ENCODE measurements at places on chromosomes 2 and 18.

- DNase-seq = no peak
Measured at GRCh38 chr2:59044736-59045135, 803.6 kb upstream of the FANCL start.

GRCh38 chr2:2836343-2837070, 505.4 kb upstream of the MYT1L start:
- DNase-seq = no peak

DNA sequence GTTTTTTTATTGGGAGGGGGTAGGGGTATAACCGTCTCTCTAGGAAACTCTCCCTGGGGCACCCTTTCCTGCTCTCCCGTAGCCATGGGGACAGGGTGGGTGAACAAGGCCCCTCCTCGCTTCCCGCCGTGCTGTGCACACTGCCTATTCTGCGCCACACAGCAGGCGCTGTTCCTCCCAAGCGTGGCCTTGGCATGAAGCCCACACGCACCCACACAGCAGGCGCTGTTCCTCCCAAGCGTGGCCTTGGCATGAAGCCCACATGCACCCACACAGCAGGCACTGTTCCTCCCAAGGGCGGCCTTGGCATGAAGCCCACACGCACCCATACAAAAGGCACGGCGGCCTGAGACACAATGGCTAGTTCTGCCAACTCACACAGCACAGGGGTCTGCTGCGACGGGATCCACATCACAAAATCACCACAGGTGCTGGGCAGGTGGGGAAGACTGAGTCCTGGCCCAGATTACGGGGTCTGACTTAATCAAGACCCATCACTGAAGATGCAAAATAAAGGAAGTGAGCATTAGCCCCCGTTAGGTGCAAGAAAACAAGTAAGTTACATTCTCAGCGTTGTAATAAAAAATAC, 46.6 kb upstream of the TPO start:
- no peak for DNase-seq

- no peak for DNase-seq
Measured at GRCh38 chr2:120953843-120954584, 218.3 kb downstream of the GLI2 start.

DNA sequence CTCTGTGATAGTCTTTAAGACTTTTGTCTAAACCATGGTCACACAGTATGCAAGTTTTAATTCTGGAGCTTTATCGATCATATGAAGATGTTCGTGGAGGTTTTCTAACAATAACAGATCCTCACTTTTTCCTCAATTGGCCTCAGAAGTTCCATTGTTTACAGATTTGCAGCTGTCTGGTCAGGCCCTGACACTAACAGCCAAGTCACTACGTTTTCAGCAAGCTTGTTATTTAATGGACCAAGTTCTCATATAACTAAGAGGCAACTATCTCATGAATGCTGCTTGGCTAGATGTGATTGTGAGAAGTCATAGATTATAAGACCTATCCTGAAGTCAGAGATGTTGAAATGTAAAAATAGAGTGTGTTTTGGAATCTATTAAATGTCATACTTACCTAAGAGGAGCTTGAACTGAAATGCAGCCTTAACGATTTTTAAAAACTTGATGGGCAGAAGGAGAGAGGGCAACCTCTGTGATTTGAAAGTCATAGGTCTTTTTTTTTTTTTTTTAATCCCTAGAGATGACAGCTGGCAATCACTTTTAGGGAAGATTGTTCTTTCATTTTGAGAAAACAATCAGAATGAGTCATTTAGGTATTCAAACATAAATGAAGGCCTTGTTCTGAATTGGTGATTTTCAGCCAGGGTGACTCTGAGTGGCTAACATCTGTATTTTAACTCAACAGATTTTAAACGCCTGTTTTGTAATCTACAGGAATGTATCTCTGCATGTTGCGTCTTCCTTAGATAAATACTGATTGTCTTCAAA, 48.4 kb upstream of the NEMP2 start:
- DNase-seq = no peak

- DNase-seq = no peak
Measured at GRCh38 chr2:215465256-215465655, 29.4 kb upstream of the FN1 start.

DNA sequence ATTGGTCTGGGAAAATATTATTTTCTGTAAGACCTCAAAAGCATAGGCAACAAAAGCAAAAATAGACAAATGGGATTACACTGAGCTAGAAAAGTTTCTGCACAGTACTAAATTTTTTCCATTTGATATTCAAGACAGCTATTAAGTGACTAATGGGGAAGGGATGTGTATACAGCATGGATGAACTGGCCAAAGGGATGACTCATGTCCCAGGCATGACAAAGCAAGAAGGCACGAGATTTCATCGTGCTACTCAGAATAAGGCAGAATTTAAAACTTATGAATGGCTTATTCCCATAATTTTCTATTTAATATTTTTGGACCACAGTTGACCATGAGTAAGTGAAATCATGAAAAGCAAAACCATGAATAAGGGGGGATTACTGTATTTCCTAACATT, 1250.1 kb upstream of the GYPC start:
- peak; percentile 25 for DNase-seq

DNA sequence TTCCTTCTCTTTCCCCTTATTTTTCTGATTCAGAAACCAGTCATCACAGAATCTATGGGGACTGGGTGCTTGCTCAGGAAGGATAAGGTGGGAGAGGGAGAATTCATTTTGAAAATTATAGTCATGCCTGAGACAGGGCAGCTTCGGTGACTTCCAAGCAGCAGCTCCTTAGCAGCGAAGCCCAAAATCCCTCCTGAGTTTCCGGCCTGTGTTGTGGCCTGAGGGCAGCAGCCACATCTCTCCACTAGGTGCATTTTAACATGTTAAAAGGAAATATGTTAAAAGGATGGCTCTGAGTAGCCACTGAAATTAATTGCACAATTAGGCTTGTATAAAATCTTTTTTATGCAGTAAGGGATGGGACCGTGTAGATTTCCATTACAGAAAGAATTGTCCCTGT, 207.0 kb upstream of the RAB12 start:
- DNase-seq = no peak

GRCh38 chr2:149972066-149972465, 384.5 kb upstream of the MMADHC start:
- no peak for DNase-seq

DNA sequence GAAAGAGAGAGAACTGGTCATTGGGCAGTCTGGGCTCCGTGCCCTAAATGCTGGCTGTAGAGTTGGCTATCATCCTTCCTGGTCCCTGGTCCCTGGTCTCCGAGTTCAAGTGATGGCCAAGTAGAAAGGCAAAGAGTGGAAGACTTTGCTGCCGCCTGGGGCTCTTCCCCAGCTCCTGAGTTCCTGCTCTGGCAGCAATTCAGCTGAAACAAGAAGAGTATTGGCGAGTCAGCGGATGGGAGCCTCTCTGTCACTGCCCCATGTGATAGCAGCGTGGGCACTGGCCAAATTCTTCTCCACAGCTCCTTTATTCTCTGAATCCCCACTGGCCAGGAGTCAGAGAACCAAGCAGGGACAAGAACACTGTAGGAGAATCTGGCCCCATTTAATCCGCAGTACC, 351.0 kb upstream of the POU3F3 start:
- DNase-seq = no peak

DNA sequence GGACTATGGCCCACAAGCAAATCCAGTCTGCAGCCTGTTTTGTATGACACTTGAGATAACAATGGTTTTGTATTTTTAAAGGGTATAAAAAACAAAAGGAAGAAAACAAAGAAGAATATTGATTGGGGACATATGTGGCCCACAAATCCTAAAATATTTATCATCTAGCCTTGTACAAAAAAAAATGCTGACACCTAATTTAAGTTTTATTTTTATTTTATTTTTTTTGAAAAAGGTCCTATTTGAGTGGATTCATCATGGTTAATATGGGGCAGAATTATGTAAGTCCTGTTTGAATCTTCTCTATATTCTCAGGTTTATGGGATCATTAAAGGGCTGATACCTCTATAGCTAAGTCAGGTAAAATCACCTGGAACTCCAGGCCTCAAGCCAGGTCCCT, 525.7 kb downstream of the LRP1B start:
- DNase-seq = no peak

- DNase-seq = no peak
Measured at GRCh38 chr2:180177534-180177933, 170.4 kb upstream of the CWC22 start.

GRCh38 chr2:86319700-86320580, 17.5 kb downstream of the REEP1 start:
- DNase-seq = no peak

- no peak for DNase-seq
Measured at GRCh38 chr2:46737577-46737976, 178.0 kb downstream of the MCFD2 start.

- no peak for DNase-seq
Measured at GRCh38 chr2:119059287-119059686, 99.3 kb downstream of the C1QL2 start.

GRCh38 chr2:233602076-233602475, 15.4 kb upstream of the UGT1A8 start:
- DNase-seq = no peak

- DNase-seq = no peak
Measured at GRCh38 chr2:234025891-234026401, 24.6 kb upstream of the SPP2 start.
